ENCODE measurements at places on chromosomes 11 and 22.

DNA sequence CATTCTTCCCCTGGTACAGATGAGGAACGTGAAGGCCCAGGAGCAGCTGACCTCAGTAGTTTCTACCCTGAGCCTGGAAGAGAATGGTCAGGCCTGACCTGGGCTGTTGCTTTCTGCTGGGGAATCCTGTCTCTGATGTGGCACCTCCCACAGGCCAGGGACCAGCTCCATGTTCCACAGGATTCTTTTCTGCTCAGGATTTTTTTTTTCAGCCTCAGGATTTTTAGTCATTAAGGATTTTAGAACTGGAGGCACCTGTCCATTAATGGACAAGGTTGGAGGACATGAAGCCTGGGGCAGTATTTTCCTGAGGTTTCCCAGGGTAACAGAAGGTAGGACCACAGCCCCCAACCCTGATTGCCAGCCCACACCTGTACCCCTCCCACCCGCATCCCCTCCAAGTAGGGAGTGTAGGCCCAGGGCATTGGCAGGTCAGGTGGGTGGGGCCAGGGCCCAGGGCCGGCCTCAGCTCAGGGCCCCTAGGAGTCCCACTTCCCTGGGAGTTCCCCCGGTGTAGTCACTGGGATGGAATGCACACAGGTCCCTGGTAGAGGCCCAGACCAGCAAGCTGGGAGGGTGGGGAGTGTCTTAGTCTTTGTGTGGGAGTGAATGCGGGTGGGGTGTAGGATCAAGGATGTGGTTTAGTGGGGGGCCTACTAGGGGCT is 16.1 kb downstream of the BIK start:
- DNase-seq, result no peak

GRCh38 chr11:108084811-108085210 is 36.6 kb upstream of the ACAT1 start:
- DNase-seq, result no peak

GRCh38 chr22:30841273-30841672 is 127.3 kb downstream of the MORC2 start:
- no peak for DNase-seq

DNA sequence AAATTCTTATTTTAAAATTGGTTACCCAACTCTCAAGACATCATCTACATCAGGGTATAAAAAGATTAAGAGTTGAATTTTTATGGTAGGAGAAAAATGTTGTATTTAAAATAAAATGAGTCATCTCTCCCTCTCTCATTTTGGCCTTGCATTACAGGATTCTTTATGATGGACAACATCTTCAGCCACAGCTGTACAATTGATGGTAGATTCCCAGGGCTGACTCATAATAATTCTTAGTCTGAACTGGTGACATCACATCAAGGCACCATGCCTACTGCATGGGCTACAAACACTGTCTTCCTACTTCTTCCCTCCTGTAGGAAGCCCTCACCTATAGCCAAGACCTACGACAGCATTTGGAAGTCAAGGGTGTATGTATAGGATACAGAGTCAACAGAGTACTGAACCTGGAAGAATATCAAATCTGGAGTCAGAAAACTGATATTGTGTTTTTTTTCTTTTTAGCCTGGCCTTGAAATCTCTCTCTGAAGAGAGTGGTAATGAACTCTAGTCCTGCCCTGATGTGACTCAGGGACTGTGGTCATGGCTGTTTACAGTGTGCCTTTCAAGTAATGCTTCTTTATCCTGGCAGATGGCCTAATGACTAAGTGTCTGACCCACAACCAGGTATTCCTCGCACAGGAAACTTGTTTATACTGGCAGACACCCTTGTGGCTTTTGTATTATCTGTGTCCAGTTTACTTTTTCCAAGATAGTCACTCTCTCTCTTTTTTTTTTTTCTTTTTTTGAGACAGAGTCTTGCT is 32.5 kb downstream of the MRGPRX2 start:
- DNase-seq, result no peak

DNA sequence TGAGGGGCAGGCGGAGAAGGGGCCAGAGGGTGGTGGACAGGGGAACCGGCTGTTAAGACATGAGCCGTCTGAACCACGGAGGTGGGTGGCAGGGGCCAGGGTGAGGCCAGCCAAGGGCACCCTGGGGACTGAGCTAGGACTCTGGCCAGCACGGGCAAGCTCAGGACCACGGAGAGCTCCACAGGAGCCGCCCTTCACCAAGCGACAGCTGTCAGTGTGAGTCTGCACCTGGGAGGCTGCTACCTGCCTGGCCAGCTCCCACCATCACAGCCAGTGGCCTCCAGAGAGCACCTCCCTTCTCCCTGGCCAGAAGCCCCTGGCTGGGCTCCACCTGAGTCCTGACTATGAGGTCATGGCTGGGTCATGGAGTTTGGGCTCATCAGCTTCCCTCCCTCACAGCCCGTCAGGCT is 21.6 kb downstream of the MGAT3 start:
- DNase-seq, result no peak

GRCh38 chr11:76296731-76297542 is 84.0 kb downstream of the THAP12 start:
- DNase-seq, result no peak

GRCh38 chr11:14687943-14688627 is 44.5 kb downstream of the PDE3B start:
- DNase-seq, result no peak
